Type B pancreatic cell (in vitro differentiated cells): ENCODE measurements at places on chromosomes 5 and 9.

DNA sequence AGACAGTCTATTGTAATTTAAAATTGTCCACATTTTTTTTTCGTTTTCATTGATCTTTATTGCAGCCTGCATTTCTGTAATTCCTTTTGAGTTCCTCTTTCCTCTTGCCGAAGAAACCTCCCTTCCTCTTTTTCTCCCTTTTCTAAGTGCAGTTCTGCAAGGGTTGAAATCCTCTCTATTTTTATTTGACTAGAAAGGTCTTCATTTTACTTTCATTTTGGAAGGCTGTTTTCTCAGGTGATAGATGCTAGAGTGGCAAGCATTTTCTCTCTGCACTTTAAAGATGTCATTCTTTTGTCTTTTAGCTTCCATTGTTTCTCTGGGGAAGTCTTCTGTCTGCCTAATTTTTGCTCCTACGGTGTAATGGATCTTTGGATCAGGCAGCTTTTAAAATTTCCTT, 248.5 kb downstream of the SMARCA2 start:
- DNase-seq = no peak

DNA sequence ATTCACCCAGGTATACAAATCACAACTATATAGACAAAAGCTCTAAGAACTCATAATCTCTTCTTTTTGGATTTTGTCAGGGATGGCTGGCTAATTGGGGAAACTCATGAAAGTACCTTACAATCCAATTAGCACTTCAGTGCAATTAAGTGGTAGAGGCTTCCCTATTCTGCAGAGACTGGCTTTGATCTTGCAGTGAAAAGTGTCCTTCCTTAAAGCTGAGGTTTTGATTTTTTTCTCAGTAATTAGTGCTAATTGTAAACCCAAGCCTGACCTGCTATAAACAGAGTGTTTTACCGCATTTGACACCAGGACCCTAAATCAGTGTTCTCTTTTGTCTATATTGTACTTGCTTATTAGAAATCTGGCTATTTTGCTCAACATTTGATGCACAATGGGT, 294.0 kb upstream of the EFNA5 start:
- no peak for DNase-seq

GRCh38 chr9:104085525-104085924, 8.6 kb upstream of the SMC2 start:
- DNase-seq = no peak

GRCh38 chr5:169909945-169910344, 70.3 kb downstream of the INSYN2B start:
- DNase-seq = no peak

- no peak for DNase-seq
These were observed 1564.4 kb downstream of the EFNA5 start for GRCh38 chr5:106106384-106106783.

- no peak for DNase-seq
These were observed 332.9 kb downstream of the CSNK1G3 start for GRCh38 chr5:123844873-123845272.

DNA sequence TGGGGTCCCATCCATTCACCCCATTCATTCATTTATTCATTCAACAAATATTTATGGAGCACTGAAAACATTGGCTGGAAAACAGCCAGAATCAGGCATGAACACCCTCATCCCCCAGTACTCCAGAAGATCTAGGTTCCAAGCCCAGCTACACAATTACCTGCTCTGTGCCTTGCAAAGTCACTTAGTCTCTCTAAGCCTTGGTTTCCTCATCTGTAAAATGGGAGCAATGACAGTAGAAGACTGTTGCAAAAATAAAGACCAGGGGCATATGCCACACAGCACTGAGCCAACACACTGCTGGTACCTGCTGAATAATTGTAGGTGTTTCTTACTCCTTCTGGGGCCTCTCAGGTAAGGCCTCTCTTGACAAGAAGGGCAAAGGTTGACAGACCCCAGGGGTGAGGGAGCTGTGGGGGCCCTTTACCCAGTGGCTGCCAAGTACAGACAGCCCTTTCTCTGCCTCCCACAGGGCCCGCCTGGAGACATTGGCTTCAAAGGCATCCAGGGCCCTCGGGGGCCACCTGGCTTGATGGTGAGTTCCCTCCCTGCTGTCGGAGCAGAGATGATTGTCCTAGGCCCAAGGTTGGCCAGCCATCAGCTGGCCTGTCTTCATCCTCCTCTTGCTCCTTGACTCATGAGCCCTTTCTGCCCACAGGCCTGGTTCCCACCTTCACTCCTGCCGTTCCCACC, 22.6 kb upstream of the ORM1 start:
- DNase-seq = no peak

- no peak for DNase-seq
These were observed 75.7 kb downstream of the ZSWIM6 start for GRCh38 chr5:61407706-61408270.

- no peak for DNase-seq
These were observed 143.4 kb downstream of the GDNF start for GRCh38 chr5:37696190-37697021.

DNA sequence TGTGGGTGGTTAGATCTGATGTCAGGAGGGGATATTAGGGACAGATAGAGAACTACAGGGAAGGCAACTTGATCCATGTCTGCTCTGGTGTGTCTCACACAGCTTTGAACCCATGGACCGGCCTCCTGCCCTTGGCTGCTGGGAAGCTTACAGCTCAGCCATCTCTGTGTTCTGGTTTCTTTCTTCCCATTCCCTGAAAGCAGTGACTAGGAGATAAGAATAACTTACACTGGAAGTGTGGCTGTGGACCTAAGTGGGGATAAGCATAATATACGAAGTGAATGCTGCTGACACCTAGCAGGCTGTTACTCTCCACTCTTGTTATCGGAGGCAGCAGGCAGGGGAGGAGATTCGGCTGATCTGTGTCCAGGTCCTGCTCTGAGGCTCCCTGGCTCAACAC, 282.3 kb upstream of the TUT7 start:
- DNase-seq = no peak

- no peak for DNase-seq
These were observed 4.5 kb downstream of the SHROOM1 start for GRCh38 chr5:132825834-132826391.

DNA sequence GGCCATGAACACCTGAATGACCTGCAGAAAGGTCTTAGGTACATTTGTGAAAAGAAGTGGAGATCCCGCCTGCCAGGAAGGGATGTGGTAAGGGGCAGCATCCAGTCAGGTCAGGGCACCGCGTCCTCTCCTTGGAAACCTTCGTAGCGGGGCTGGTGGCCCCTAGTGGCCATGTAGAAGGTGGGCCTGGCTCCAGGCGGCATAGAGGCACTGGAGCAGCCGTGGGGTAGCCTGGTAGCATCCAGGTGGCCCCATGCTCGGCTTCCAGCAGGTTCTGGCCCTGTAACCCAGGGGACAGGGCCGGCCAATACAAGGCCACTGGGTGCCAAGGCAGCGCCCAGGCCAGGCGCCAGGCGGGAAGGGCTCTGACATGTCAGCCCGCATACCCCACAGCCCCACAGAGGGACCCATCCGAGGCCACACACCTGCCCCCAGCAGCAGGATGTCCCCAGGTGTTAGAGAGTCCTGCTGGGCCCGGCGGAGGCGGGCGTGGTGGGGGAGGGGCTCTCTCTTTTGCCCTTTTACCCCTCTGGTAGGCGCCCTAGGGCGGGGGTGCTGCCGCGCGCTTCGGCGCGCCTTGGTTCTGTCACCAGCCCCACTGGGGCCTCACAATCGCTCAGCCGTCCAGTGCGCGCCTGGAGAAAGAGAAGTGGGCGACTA, 58.3 kb upstream of the SPATA31E1 start:
- no peak for DNase-seq

DNA sequence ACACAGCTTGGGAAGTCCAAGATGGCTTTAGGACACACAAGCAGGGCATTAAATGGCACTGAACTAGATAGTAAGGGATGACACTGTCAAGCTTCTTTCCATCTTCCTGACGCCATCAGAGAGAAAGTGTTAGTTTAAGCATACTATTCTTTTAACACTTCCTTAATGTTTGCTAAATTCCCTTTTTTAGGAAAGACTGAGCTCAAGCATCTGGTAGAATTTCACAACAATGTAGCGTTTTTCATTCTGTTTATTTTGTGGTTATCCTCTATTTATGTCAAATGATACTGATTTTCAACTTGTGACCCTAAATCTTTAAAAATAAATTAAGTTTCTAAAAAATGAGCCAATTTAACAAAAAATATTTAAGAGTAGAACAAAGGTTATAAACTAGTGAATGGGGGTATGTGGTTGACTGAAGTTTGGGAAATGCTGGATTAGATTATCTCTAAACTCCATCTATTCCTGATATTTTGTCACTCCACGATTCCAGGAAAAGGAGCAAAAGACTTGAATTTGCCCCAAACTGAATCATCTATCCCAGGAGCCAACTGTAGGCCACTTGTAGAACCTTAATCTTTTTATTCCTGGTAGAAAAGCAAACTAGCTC, 147.4 kb upstream of the KLF9 start:
- no peak for DNase-seq

- no peak for DNase-seq
These were observed 136.1 kb downstream of the ENC1 start for GRCh38 chr5:74504463-74504862.

- no peak for DNase-seq
These were observed 56.1 kb downstream of the SAXO1 start for GRCh38 chr9:18976709-18977531.

DNA sequence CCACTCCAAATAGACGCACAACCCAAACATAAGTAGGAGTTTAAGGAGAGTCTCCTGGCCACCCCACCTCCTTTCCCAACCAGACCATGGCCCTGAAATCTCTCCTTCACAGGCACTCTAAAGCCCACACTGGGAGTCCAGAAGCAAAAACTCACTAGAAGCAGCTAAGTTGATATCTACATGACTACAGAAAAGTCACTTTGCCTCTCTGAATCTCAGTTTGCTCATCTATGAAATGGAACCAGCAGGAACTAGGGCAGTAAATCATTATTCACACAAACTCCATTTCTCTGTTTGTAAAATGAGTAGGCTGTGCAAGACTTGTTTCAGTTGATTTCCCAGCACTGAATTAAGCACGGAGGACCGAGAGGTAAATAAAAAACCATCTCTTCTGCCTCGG, 4.1 kb upstream of the WWC1 start:
- no peak for DNase-seq

DNA sequence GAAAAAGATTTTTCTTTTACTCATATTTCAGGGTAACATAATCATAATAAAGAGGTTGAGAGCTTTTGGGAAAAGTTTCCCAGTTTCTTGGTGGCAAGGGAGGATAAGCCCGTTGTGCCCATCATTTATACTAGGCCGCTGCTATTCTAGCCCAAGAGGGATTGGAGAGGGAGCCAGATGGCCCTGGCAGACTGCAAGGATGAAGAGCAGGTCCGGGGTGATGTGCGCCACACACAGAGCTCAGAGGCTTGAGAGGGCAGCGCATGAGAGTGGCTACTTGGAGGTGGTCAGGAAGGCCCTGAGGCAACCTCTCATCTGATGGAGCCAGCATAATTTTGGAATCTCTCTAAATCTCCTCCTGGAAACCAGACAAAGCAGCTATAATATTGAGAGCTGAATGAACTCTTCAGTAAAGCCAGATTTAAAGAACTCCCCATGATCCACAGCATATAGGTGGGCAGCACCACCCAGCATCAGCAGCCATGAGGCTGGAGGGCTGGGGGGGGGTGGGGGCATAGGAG, 110.1 kb downstream of the MED27 start:
- no peak for DNase-seq

GRCh38 chr5:140140435-140140834, 14.7 kb downstream of the IGIP start:
- DNase-seq = no peak

DNA sequence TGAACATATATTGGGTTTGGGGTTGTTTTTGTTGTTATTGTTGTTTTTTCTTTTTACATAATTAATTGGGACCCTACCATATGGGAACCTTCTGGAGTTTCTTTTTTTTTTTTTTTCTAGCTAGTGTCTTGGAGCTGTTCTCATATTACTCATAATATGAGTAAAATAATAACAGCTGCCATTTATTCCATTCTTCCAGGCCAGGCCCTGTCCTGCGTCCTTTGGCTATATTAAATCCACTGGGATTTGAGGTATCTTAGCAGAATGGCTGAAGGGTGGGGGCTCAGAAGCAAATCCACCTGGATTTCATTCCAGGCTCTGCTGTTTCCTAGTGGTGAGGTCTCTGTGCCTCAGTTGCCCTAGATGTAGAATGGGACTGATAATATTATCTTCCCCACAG, 47.2 kb upstream of the RPL26L1 start:
- DNase-seq = no peak

DNA sequence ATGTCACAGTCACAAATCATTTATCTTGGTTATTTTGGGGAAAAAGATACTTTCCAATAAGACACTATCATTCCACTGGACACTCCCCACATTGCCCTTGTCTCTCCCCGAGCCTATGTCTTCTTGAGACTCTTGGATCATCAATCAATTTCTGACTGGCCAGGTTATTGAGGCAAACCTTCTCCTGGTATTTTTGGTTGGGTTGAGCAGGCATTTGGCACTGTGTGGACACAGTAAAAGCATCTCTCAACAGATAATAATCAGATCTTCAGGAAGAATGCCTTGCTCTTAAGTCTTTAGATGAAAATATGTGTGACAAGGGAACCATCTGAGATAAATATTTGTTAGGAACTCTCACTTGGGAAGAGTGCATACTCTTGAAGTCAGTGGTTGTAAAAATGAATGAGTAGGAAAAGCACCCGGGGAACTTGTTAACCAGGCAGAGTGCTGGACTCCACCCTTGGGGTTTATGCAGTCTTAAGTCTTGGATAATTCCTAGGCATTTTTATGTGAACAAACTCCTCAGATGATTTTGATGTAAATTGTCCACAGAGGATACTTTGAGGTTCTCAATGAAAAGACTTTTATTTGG, 223.8 kb upstream of the CLINT1 start:
- DNase-seq = no peak

- DNase-seq = no peak
These were observed 34.9 kb downstream of the WNK2 start for GRCh38 chr9:93218671-93219420.

DNA sequence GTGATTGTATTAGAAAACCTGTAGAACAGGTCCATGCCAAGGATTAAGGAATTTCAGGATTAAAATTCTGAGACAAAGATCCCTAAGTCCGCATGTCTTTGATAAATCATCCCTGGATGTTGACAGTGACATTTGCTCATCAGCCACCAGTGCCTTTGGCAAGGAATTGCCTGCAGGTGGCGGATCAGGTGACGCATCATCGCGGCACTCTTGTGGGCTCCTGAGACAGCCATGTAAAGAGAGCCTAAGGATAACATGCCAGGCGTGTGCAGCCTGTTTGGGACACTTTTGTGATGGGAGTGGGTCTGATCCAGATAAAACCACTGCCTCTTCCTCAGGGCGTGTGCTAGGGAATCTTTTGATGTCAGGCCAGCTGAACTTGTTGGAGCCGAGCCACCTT, 40.6 kb downstream of the ADCY2 start:
- DNase-seq = no peak

DNA sequence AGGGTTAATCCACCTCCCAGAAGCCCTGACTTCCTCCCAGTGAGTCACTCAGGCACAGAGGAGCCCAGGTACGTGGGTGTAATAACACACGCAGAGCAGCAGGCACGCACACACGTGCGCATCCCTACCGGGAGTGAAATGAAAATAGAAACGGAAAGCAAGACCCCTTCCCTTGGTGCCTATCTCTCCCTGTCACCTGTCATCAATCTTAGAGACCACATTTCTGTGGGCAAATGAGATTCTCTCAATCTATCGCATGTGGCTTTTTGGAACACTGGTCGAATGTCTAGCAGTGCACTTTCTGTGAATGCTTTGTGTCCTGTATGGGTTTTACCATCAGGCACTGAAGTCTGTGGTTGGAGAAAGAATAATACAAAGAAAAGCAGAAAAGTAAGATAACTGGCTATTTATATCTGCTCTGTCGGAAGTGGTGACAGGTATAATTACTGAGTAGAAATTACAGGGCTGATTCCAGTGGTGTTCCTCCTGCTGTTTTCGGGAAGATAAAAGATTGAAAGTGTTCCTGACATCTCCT, 137.7 kb upstream of the GRIA1 start:
- DNase-seq = no peak
